H9 (cell line): ENCODE measurements at places on chromosomes 7 and 10.
A peak's percentile ranks its signal among the peaks of the same experiment; 100 is the strongest.

- no peak for DNase-seq
These were observed 86.5 kb upstream of the NPVF start for GRCh38 chr7:25314731-25315267.

DNA sequence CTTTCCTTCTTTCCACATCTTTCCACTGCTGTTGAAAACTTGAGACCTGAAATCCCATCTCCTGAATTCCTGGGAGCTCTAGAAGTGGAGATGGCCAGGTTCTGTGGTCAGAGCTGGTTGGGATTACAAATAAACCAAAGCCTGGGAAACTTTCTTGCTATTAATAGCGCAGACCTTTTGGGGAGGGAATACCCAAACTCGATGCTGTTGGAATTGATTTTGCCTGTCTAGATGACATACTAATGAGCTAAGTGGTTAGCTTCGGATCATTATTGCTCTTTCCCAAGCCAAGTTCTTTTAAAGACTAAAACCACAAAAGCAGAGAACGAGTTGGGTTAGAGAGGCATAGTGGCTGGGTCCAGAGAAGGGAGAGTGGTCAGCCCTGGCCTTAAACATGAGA lies 76.6 kb downstream of the TCF7L2 start:
- DNase-seq: no peak

DNA sequence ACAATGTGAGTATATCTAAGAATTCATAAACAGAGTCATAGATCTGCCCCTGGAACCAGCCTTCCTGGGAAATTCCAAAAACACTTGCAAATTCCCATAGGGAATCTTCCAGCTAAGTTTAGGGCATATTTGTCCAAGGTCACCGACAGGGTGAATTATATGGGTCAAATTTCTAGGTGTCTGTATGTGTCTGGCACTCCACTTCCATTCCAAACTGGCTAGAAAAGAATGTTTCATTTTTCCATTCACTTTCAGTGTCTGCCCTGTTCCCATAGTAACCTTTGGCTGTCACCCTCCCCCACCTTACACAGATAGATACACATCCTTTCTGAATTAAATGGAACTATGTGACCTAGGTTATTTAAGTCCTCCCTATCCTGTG lies 230.9 kb downstream of the CREB5 start:
- no peak for DNase-seq

DNA sequence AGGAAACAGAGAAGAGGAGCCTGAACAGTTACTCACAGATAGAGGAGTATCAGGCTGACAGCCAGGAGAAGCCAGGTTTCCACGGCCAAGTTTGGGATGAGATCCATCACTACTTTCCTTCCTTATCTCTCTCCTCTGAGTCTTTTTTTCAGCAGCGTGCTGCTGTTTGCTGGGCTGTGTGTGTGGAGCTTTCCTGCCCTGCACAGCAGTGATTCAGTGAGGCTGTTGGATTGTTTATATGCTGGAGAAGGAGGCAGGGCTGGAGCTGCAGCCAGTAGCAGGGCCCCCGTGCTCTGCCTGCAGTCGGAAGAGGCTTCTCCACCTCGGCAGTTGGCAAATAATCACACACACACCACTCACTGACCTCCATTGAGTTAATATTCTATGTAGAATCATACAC lies at the start of gene CYP3A7:
TSS of gene CYP3A7 (minus strand) at position 210 of the 400 bp plus-strand sequence. CDS start at position 107, 103 bp downstream.
- DNase-seq: no peak

- no peak for DNase-seq
These were observed 868 bp downstream of the MYO1G start for GRCh38 chr7:44977959-44978335.

DNA sequence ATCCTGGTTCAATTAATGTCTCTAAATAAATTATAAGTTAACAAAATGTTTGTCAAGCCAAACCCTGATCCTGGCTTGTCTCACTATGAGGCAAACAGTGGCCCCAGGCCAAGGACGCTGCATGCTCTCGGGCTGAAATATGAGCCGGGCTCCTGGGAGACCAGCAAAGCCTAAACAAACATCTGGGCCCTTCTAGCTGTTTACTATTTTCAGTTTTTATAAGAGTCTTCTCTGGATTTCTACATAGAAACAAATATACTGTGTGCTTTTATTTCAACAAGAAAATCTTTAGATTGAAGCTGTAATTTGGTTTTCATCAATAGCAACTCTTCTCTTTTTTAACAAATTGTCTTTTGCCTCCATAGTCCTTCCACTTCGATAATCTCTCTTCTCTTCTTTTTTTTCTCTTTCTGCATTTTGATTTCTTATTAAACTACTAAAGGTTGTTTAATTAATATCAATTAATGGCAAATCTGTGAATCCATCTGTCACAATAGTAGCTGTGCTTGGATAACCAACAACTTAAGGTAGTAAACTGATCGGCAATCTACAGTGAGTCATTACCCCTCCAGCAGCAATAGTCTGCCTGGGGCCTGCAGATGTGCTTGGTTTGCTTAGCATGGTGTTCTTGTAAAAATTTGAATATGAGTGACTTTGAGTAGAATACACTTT lies 83.3 kb upstream of the DNAJC1 start:
- peak; percentile 54 for DNase-seq

DNA sequence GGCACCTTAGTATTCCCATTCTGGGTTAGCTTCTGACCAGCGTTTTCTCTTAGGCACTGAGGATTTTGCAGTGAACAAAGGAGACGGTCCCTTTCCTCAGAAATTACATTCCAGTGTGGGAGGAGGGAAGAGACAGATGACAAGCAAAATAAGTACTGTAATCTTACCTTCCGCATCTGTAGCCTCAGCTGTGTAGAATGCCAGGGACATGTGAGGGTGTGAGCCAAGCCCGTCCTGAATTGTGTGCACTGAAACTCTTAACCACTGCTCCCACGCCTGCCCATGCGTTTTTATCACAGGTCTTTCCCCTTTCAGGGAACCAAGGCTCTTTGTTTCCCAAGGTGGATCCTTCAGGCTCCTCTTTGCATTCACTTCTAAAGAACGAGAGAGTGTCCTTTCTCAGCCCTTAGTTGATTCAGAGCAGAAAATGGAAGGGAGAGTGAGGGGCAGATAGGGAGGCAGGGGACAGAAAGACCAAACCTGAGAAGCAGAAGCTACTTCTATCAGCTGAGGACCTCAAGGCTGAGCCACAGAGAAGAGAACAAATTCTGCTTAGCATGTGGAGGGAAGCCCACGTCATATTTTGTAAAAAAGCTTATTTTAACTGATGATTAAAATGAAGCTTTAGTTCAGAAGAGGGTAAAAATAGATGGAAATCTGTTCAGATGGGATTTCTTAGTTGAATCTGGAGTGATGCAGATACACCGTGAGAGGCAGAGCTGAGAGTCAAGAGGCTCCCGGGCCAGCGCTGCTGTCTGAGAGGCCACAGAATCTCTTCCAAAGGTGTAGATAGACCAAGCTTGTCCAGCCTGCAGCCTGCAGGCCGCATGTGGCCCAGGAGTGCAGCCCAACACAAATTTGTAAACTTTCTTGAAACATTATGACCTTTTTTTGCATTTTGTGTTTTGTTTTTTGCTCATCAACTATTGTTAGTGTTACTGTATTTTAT lies 122.5 kb downstream of the CCNY start:
- no peak for DNase-seq

DNA sequence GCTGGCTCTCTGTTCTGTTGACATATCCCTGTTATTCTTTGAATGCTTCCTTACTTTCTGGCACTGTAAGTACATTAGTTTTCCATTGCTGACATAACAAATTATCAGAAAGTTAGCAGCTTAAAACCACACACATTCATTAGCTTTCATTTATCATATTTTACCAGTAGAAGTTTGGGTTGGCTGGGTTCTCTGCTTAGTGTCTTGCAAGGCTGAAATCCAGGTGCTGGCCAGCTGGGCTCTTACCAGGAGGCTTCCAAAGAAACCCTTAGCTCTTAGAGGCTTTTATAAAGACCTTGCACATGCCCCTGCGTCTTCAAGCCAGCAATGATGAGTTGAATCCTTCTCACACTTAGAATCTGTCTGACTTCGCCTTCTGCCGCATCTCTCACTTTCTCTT lies 160.6 kb downstream of the MLLT10 start:
- DNase-seq: no peak

DNA sequence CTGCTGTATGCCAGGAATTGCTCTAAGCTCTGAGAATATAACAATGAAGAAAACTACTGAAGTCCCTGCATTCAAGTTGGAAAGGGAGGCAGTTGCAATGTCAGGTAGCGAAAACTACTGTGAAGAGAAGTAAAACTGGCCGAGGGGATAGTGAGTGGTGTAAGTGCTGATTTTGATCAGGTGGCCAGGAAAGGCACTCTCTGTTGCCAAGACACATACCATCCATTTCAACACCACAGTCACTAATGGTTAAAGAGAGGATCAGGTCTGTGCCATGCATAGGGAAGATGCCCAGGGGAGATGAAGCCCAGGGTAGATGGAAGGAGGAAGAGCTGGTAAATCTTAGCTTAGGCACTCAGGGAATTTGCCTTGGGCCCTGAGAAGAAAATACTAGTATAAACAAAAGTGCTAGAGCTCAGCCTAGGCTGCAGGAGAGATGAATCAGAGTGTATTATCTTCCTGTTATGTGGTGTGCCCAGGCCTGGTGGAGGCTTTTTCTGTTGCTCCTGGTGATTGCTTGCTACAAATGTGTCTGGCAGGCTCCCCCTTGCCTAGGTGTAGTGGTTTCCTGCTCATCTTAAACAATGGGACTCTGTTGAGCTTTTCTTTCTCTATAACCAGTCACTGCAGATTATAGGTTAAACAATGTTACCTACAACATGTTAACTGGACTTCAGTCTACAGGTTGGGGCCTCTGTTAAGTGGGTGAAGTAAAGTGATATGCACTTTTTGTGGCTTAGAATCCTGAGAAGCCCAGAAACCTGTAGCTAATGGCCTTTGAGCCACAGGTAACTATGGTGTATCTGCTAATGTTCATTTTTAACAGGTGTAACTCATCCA lies 125.5 kb downstream of the LRRC4 start:
- no peak for DNase-seq

DNA sequence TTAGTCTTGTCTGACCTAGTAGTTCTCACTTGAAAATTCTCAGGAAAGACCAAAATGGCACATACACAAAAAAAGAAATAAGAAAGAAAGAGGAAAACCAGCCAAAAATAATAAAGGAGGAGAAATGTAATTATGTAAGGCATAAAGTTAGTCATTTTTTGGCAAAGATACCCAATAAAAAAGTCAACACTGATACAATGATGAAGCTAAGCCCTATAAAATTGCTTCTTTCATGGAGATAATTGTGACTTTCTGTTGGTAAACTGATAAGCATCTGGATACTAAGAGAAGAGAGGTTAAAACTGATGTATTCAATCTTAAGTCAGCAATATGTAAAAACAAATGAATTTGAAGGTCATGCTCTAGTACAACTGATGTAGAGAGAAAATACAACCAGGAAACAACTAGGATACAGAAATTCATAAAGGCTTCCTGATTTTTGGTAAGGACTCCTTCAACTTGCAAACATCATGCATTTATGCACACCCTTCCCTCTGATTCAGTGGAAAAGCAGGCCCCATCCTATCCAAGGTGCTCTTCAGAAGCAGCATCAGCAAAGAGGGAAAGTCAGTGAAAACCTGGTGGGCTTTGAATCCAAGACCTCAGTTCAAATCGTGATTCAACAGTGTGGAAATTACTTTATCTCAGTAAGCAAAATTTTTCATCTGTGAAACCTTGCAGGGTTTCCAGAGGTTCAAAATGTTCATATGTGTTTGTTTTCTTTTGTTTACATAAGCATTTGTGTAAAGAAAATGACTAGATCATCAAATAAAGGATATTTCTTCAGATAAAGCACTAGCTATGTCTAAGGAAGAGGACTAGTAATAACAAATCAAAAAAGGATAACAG lies 32.6 kb downstream of the IMMP2L start:
- no peak for DNase-seq
